ENCODE measurements at places on chromosomes 1 and 21.

DNA sequence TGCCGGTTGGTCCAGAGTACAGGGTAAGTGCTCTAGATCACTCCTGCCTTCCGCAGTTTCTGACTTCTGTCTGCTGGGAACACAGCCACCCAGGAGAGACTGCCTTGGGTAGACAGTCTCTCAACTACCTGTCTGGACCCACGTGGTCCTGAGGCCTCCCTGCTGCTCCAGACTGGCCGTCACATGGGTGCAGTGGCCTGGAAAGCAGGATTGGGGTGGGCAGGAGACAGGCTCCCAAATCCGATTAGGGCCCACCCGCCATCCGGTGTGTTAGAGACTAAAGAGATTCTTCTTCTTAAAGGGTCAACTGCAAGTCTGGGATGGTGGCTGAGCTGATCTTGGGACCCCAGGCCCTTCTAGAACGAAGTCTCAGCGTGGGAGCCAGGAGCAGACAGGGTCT, 105.5 kb downstream of the EBNA1BP2 start:
- no peak for DNase-seq

GRCh38 chr1:237684236-237684635, 206.5 kb downstream of the ZP4 start:
- no peak for DNase-seq

GRCh38 chr1:162035241-162035640, 11.6 kb upstream of the OLFML2B start:
- no peak for DNase-seq

DNA sequence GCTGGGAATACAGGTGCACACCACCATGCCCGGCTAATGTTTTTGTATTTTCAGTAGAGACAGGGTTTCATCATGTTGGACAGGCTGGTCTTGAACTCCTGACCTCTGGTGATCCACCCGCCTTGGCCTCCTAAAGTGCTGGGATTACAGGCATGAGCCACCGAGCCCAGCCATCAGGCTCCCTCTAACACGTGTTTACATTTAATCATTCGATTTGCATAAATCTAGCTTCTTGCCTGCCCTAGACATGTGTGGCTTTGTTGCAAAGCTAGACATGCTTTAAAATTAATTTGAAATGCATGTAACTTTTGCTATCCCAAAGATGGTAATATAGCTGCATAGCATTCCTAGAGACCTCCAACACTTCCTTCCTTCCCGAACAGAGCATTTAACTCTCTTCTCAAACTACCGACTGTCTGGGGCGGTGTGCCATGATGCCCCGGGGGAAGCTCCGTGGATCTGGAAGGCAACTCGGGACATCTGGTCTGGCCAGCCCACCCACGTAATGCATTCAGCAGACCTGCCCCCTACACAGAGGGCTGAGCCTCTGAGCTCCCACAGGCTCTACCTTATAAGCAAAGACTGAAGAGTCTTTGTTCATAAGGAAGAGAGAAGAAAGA, 34.6 kb upstream of the NID1 start:
- DNase-seq, result no peak

DNA sequence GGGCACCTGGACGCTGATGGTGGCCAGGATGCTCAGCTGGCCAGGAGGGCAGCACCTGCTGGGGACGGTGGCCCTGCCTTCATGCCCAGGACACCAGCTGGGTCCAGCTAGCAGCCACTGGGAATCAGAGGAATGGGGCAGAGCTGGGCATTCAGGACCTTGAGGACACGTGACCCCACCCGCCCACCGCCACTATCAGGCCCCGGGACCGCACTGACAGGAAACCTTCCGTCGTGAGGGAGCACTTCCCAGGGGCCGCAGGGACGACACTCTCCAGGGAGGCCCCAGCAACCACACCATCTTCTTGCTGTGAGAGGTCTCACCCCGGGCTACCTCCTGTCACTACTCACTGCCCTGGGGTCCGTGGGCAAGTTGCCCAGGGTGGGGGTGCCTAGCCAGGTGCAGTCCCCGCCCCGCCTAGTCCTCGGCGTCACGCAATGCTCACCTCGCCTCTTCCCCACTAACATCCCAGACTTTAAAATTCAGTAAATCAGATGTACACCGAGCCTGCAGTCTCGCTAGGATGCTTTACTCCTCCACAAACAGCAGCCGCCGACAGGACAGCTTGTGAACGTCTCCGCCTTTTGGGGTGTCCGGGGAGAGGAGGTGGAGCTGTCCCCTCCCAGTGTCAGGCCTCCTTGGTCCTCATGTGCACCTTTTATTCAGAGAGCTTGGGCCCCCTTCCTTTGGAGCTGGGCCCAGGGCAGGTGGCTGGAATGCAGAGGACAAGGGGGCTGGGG, 4.9 kb downstream of the VWA1 start:
- no peak for DNase-seq

DNA sequence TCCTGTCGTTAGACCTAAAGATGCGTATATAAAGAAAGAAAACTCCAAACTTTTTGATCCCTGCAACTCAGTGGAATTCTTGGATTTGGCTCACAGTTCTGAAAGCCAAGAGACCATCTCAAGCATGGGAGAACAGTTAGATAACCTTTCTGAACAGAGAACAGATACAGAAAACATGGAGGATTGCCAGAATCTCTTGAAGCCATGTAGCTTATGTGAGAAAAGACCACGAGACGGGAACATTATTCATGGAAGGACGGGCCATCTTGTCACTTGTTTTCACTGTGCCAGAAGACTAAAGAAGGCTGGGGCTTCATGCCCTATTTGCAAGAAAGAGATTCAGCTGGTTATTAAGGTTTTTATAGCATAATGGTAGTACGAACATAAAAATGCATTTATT, 33.1 kb downstream of the MDM4 start:
- DNase-seq, result no peak

Measured in activated CD4-positive, alpha-beta T cell treated with anti-CD3 and anti-CD28 coated beads for 24 hours (primary cell).